ENCODE measurements at places on chromosomes 6 and 20.

GRCh38 chr6:89954721-89955148, 60.5 kb downstream of the GJA10 start:
- DNase-seq = no peak
- H3K27me3 ChIP-seq = peaks cover 22% of the 10 kb centered on the region
- H3K4me3 ChIP-seq = no peak overlapping the region

DNA sequence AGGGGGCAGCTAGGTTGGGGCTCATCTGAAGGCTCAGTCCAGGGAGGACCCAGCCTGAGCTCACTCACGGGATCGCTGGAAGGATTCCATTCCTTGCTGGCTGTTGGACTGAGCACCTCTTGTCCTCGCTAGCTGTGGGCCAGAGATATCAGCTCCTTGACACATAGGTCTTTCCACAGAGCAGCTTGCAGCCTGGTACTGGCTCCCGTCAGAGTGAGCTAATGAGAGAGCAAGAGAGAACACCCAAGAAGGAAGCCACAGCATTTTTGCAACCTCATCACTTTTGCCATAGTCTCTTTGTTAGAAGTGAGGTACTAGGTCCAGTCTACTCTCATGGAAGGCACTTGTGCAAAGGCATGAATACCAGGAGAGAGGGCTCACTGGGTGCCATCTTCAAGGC, 179.9 kb downstream of the CDC5L start:
- H3K4me3 ChIP-seq = no peak overlapping the region
- DNase-seq = no peak
- H3K4me1 ChIP-seq = no peaks in the 10 kb centered on the region
- peaks cover 27% of the 10 kb centered on the region for H3K27me3 ChIP-seq
- no peak overlapping the region for H3K27ac ChIP-seq

DNA sequence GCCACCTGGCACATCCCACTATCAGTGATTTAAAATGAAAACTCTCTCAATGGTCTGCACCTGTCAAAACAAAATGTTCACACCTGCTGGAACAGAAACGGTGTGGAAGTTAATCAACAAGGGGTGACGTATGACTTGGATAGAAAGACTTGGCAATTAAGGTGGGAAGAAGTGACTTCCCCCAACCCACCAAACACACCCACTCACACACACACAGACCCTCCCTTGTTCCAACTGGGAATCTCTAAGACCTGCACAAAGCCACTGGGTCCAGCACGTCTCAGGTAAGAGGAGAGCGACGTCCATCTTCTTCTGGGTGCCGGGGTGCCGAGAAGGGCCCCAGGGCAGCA, 25.1 kb upstream of the TCFL5 start:
- H3K36me3 ChIP-seq = peaks cover 66% of the 10 kb centered on the region
- no peaks in the 10 kb centered on the region for H3K27me3 ChIP-seq
- H3K27ac ChIP-seq = no peak overlapping the region
- no peak overlapping the region for H3K4me3 ChIP-seq
- H3K4me1 ChIP-seq = peaks cover 18% of the 10 kb centered on the region

DNA sequence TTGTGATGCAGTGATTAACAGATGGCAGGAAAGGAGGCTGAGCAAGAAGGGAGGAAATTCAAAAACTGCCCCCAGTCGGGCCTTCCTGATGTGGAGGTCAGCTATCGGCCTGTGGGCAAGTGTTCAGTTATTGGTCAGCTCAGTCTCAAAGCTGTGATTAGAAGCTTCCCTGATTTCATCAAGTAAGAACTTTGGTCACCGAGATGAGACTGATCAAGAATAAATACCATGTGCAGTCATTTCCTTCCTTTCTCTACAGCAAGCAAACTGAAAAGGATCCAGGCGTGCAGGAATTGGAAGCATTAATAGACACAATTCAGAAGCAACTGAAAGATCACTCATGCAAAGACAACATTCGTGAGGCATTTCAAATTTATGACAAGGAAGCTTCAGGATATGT, 69.7 kb downstream of the EFHC1 start:
- no peak for DNase-seq
- H3K27me3 ChIP-seq = no peaks in the 10 kb centered on the region
- H3K36me3 ChIP-seq = no peaks in the 10 kb centered on the region
- no peak overlapping the region for H3K4me3 ChIP-seq
- H3K27ac ChIP-seq = no peak overlapping the region

GRCh38 chr6:166516251-166516884, 70.1 kb downstream of the RAMACL start:
- DNase-seq = no peak
- peaks cover 27% of the 10 kb centered on the region for H3K27me3 ChIP-seq
- no peaks in the 10 kb centered on the region for H3K36me3 ChIP-seq
- H3K27ac ChIP-seq = no peak overlapping the region
- H3K4me3 ChIP-seq = no peak overlapping the region

GRCh38 chr20:58512808-58513552, 2.2 kb downstream of the APCDD1L start:
- no peak overlapping the region for H3K4me3 ChIP-seq
- H3K27ac ChIP-seq = no peak overlapping the region
- no peaks in the 10 kb centered on the region for H3K4me1 ChIP-seq
- no peaks in the 10 kb centered on the region for H3K36me3 ChIP-seq
- H3K27me3 ChIP-seq = peaks cover 29% of the 10 kb centered on the region

- no peak overlapping the region for H3K4me3 ChIP-seq
- no peak overlapping the region for H3K27ac ChIP-seq
- no peaks in the 10 kb centered on the region for H3K36me3 ChIP-seq
- peaks cover 7% of the 10 kb centered on the region for H3K4me1 ChIP-seq
These were observed 441.1 kb upstream of the JARID2 start for GRCh38 chr6:14804785-14805210.

DNA sequence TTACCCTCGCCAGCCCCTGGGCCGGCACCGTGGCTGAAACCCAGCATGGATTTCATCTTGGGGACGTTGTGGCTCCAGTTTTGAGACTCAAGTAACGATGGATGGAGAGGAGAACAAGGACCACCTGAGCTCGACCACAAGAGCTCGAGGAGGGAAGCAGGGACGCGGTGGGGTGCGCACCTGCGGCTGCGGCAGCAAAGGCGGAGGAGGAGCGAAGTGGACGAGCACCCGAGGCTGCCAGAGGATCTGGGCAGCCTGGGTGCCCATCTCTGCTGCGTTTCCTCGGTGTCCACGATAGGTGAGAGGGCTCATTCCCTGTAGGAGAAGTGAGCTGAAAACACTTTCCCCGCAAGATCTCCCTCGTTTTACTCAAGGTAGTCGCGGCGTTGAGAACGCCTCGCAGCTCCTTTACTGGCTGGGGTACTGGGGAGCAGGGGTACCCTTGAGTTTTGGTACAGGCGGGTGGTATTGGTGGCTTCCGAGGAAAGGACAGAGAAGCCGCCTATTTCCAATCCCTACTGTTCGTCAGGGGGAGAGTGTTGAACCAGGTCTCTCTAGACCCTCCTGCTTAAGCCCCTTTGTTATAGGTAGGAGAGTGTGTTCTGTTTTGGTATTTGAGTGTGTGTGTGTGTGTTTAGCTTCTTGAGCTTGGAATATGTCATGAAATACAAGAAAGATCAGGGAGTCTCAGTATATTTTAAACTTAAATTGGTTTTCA, 137.7 kb downstream of the TRIM27 start:
- no peaks in the 10 kb centered on the region for H3K27me3 ChIP-seq
- DNase-seq = peak; percentile 5
- no peak overlapping the region for H3K27ac ChIP-seq
- no peak overlapping the region for H3K4me3 ChIP-seq

- H3K27ac ChIP-seq = no peak overlapping the region
- peak; percentile 33 for DNase-seq
- no peaks in the 10 kb centered on the region for H3K27me3 ChIP-seq
- no peak overlapping the region for H3K4me3 ChIP-seq
- no peaks in the 10 kb centered on the region for H3K36me3 ChIP-seq
- no peaks in the 10 kb centered on the region for H3K4me1 ChIP-seq
These were observed 88.6 kb downstream of the MCHR2 start for GRCh38 chr6:99905209-99906106.

GRCh38 chr6:33638556-33638955, 17.4 kb downstream of the ITPR3 start:
- DNase-seq = no peak
- H3K4me1 ChIP-seq = peaks cover 5% of the 10 kb centered on the region
- H3K27ac ChIP-seq = no peak overlapping the region
- H3K4me3 ChIP-seq = no peak overlapping the region
- H3K27me3 ChIP-seq = no peaks in the 10 kb centered on the region

- no peak overlapping the region for H3K4me3 ChIP-seq
- peaks cover 16% of the 10 kb centered on the region for H3K27me3 ChIP-seq
- peaks cover 19% of the 10 kb centered on the region for H3K4me1 ChIP-seq
- no peak for DNase-seq
- H3K27ac ChIP-seq = no peak overlapping the region
- no peaks in the 10 kb centered on the region for H3K36me3 ChIP-seq
These were observed 13.0 kb upstream of the MATN4 start for GRCh38 chr20:45320948-45321595.

- H3K4me1 ChIP-seq = peaks cover 6% of the 10 kb centered on the region
- no peak for DNase-seq
These were observed 21.8 kb upstream of the MCUR1 start for GRCh38 chr6:13836170-13836569.

DNA sequence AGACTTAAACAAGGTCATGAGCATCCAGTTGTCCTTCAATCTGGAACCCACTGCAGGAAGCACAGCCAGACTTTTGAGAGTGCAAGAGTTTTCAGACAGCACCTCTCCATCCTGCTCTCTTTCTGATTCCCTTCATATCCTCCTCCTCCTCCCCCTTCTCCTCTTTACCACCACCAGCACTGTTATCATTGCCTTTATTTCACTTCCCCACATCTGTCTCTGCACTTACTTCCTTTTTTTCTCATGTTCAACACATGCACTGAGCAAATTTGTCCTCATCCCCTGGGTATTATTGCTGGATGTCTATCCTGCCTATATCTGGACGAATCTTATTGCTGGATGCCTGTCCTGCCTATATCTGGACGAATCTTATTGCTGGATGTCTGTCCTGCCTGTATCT, 554.8 kb downstream of the DHX35 start:
- no peaks in the 10 kb centered on the region for H3K36me3 ChIP-seq
- no peak for DNase-seq
- H3K4me1 ChIP-seq = no peaks in the 10 kb centered on the region
- H3K4me3 ChIP-seq = no peak overlapping the region
- H3K27ac ChIP-seq = no peak overlapping the region

GRCh38 chr20:3785240-3786125, 1.1 kb downstream of the CENPB start:
- peaks cover 21% of the 10 kb centered on the region for H3K36me3 ChIP-seq
- peak overlapping the region; percentile 72 for H3K27ac ChIP-seq
- peak; percentile 35 for DNase-seq
- peak overlapping the region; percentile 58 for H3K4me3 ChIP-seq
- H3K27me3 ChIP-seq = no peaks in the 10 kb centered on the region
- H3K4me1 ChIP-seq = peaks cover 8% of the 10 kb centered on the region

GRCh38 chr6:133128191-133128590, 113.0 kb upstream of the EYA4 start:
- no peak overlapping the region for H3K4me3 ChIP-seq
- DNase-seq = no peak
- no peaks in the 10 kb centered on the region for H3K27me3 ChIP-seq
- H3K27ac ChIP-seq = no peak overlapping the region
- no peaks in the 10 kb centered on the region for H3K36me3 ChIP-seq
- H3K4me1 ChIP-seq = no peaks in the 10 kb centered on the region

DNA sequence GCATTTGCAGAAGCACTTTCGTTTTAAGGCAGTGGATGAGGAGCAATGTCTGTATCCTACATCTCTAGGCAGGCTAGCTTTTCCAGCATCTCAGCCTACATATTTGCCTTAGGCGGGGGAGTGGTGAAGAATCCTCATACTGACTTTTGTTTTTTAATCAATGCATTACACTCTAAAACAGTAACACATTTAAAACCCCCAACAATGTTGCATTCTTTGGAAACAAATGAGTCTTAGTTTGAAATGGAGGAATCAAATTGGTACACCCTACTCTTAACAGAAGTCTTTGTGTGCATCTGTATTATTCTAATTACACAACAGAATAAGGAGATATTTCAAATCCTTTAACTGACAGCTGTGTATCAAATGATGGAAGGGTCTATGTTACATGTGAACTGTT, 9.0 kb downstream of the NKAIN2 start:
- no peaks in the 10 kb centered on the region for H3K36me3 ChIP-seq
- H3K4me1 ChIP-seq = no peaks in the 10 kb centered on the region
- H3K27ac ChIP-seq = no peak overlapping the region

DNA sequence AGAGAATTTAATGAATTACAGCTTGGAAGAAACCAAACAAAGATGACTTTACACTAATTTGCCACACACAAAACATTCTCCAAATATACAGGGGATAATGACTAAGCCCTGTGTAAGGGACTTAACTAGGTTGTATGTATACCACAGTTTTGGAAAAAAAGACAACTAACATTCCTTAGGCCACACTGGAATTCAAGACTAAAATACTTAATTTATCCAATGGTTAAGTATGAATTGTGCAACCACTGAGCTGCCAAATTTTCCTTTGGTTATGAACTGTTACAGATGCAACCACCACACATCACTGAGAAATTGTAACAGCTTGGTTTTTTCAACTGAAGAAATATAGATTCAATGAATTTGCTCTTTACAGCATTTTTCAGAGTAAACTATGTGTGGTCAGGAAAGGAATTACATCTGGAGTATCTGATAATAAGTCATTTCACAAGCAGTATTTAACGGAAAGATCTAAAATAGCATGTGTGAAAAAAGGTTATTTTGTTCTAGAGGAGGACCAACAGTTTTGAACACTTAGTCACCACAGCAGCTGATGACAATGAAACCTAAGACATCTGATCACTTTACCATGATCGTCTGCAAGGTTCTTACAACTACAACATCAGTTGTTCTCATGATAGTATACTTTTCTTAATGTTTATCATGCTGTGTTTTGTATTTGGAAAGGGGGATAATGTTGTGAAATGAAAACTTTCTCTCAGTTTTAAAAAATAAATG, 318.8 kb downstream of the BCKDHB start:
- H3K4me1 ChIP-seq = no peaks in the 10 kb centered on the region
- H3K27me3 ChIP-seq = no peaks in the 10 kb centered on the region
- H3K27ac ChIP-seq = no peak overlapping the region
- no peak overlapping the region for H3K4me3 ChIP-seq
- no peak for DNase-seq
- H3K36me3 ChIP-seq = no peaks in the 10 kb centered on the region

- peaks cover 36% of the 10 kb centered on the region for H3K4me1 ChIP-seq
- H3K4me3 ChIP-seq = no peak overlapping the region
- H3K36me3 ChIP-seq = no peaks in the 10 kb centered on the region
- H3K27ac ChIP-seq = peak overlapping the region; percentile 60
- peak; percentile 29 for DNase-seq
These were observed 61.4 kb upstream of the ZNF217 start for GRCh38 chr20:53654932-53655624.

DNA sequence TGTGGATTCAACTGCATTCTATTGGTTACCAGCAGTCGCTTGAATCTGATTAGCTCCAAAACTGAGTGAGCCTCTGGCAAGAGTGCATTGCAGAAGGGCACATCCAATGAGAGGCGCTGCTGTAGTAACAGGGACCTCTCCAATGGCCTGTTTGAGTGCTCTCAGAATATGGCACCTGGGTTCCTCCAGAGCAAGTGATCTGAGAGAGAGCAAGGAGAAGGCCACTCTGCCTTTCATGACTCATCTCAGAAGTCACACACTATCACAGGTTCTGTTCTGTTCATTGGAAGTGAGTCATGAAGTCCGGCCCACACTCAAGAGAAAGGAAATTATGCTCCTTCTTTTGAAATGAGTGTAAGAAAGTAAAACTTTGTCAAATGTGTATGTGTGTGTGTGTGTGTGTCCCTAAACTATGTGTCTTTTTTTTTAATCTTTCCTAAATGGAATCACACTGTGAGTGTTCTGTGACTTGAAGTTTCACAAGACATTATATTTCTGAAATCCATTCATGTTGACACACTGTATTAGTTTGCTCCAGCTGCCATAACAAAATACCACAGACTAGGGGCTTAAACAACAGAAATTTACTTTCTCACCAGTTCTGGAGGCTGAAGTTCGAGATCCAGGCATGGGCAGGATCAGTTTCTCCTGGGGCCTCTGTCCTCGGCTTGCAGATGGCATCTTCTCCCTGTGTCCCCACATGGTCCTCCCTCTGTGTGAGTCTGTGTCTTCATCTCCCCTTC, 138.3 kb upstream of the CDYL start:
- no peak overlapping the region for H3K4me3 ChIP-seq
- H3K36me3 ChIP-seq = no peaks in the 10 kb centered on the region
- peaks cover 3% of the 10 kb centered on the region for H3K4me1 ChIP-seq
- peaks cover 3% of the 10 kb centered on the region for H3K27me3 ChIP-seq

Data from K562 (cell line).